Inflammatory macrophage treated with lipopolysaccharide for 4 hours (primary cell): ENCODE measurements at places on chromosomes 1 and 21.

- DNase-seq: no peak
Measured at GRCh38 chr1:224201853-224202252, 18.8 kb downstream of the DEGS1 start.

DNA sequence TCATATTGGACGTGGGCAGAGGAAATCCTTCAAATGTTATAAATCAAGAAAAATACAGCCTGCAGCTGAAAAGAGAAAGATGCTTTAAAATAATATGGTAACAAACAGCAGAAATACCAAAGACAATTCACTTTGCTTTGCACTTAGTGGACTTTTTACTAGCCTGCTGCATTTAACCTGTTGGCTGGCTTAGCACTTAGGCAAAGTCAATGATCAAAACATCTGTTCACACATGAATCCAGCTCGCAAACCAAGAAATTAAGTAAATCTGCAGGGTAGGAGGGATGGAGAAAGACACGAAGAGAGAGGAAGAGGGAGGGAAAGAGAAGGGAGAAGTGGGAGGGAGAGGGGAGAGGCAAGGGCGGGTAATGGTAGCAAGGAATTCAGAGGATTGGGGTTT lies 103.6 kb upstream of the RAB4A start:
- DNase-seq: no peak

- no peak for DNase-seq
Measured at GRCh38 chr1:12618661-12618964, 603 bp upstream of the DHRS3 start.

- DNase-seq: no peak
Measured at GRCh38 chr1:202662081-202662480, 48.2 kb downstream of the SYT2 start.

DNA sequence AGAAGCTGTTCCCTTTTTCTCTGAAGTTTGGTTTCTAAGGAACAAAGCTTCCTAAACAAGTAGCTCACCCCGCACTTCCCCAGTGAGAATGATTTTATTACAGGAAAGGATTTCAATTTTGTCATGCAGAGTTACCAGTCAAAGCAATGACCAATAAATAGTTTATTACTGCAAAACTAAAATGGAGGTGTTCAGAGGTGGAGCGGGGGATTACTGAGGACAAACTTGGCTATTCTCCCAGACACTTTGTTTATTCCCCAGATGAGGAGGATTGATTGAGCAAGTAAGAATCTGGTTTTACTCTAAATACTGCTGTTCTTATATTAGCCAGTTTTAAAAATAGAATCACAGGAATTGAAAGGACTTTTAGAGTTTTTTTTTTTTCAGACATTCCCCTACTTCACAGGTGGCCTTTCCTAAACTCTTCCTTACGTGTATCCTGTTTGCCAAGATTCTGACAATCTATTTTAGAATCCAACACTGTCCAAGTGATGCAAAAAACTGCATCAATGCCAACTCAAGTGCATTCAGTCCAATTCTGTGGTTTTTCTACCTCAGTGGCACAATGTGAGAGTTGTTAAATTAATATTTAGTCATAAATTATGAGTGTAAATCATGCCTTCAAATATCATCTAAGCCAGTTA lies 136.1 kb downstream of the TNFSF18 start:
- DNase-seq: no peak

DNA sequence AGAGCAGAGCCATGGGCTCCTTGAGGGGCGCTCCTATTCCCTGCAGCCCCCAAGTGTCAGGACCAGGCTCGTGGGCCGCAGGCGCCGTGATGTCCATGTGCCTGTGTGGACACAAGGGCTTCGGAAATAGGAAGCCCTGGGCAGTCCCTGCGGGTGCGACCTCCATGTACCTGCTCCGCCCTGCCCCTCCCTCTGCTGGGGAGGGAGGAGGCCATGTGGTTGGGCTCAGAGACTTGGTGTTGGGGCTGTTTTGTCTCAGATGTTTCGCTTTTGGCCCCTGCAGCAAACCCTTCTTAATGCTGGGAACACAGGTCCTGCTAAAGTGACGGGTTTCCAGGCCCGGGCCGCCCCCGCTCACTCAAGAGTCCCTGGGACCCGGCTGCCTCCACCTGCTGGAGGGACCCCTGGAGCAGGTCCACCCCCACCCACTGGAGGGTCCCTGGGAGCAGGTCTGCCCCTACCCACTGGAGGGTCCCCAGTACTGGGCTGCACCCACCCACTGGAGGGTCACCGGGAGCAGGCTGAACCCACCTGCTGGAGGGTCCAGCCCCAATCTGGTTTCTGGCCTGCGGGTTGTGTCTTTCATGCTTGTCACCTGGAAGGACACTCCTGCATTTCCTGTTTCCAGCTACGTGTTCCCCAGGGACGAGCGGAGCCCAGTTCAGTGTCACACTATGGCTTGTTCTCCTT lies 156.5 kb downstream of the PEX14 start:
- DNase-seq: no peak

DNA sequence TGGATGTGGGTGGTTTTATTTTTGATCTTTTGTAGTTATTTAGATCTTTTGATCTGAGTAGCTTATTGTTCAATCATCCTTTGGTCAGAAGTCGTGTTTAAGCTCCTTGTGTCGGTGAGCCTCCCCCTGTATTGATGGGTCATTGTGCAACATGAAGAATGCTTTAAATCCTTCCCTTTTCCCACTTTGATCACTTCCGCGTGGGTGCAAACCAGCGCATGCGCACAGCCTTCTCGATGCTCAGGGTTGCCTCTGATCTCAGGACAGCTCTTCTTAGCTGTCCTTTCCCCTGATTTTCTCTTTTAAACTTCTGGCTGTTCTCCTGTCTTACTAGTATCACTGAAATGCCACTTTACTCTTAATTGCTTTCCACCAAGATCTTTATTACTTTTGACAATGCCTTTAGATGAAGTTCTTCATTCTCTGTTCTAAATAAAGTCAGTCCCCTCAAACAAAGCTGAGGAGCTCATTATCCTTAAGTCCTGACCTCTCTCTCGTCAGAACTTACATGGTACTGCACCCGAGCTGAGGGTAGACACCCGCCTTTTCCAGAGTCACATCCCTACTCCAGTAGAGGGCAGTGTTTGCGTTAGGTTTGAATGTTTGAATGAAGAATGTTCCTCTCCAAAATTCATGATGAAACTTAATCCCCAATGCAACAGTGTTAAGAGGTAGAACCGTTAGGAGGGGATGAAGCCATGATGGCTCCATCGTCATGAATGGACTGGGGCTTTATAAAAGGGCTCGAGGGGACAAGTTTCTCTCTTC lies 547.9 kb upstream of the TMPRSS15 start:
- peak; percentile 10 for DNase-seq

GRCh38 chr1:184701816-184702215 lies 52.8 kb downstream of the EDEM3 start:
- peak; percentile 22 for DNase-seq

- no peak for DNase-seq
Measured at GRCh38 chr21:33963848-33964555, 48.4 kb upstream of the ATP5PO start.

DNA sequence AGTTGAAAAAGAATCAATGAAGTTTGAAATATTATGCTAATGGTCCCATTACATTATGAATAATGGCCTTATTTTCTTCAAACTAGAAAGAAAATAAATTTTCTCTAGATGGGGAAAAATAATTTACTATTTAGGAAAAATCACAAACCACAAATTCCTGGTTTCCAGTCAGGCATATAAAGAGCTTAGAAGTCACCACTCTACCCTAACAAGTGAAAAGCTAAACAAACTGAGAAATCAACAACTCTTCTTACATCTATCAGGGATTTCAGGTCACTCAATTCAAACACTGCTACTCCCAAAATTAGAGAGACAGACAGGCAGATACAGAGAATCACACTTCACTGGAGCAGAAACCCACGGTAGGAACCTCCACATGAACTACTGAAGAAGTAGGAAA lies 82.1 kb upstream of the LRRC7 start:
- DNase-seq: no peak

GRCh38 chr1:26122988-26123973 lies 11.7 kb downstream of the PDIK1L start:
- DNase-seq: peak; percentile 66

DNA sequence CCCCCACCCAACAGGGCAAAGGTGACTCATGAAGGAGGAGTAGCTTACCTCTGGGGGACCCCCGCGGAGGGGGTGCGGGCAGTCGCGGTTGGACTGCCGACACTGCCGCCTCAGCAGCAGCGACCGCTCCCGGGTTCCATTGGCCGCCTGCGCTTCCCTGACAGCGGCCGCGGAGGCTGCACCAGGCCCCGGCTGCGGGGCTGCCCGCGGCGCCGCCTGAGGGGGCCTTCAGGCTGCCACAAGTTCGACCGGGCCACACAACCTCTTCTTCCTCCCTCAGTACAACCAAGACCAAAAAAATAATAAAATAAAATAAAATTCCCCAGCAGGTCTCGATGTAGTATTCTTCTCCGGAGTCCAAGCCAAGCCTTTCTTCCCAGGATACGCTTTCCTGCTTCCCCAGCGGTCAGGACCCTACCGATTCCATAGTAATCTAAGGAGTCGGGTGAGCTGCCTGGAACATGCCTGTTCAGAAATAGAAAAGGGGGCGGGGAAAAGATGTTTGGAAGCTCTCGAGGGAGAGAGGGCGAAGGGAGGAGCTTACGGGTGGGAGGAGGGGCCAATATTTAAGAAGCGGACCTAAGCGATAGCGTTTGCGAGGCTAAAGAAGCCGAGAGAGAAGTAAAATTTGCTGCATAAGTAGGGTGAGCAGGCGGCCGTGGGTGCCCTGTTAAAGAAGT lies at the start of gene PI4KB:
PI4KB (minus strand) TSS at position 194 of the 680 bp plus-strand sequence. CDS start 10,935 bp downstream, outside the sequence.
- DNase-seq: peak; percentile 98

DNA sequence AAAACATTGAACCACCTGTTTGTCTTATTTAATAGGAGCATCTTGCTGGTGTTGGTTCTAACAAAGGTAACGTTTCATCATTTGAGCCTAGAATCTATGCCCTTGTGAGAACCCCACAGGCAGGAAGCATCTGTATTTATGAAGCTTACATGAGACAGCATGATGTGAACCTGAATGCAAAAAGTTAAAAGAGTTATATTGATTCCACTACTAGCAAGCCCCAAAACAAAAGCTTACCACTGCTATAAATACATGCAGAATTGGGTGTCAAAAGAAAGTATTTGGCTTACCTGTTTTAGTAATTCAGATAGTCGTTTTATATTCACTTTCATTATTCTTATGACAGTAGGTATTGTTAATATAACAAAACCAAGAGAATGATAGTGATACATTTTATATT lies 301.2 kb upstream of the ADGRL2 start:
- DNase-seq: no peak

- no peak for DNase-seq
Measured at GRCh38 chr1:222877854-222878253, 63.0 kb downstream of the DISP1 start.

DNA sequence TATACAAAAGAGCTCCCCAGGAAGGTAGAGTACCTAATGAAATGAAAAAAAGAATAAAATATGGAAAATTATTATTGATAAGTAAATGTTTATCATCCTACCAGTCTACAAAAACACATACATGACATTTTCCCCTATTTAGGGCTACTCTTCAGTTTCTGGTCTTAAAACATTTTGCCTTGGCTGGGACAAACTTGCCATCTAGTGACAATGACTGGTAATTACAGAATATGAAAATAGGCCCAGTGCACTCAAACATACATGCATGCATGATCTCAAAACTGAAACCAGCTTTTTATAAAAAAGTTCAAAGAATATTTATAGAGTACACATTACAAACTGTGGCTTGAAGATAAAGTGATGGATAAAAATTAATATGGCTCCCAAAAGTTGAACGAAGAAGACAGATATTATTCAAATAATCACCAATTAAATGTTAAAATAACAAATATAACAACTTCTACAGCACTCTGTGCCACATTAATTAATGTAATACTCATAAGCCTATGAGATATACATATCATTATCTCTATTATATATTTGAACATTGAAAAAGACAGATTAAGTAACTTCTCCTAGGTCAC lies 10.5 kb upstream of the RNPC3 start:
- DNase-seq: peak; percentile 68

GRCh38 chr1:17218939-17219338 lies 14.0 kb downstream of the PADI1 start:
- no peak for DNase-seq

DNA sequence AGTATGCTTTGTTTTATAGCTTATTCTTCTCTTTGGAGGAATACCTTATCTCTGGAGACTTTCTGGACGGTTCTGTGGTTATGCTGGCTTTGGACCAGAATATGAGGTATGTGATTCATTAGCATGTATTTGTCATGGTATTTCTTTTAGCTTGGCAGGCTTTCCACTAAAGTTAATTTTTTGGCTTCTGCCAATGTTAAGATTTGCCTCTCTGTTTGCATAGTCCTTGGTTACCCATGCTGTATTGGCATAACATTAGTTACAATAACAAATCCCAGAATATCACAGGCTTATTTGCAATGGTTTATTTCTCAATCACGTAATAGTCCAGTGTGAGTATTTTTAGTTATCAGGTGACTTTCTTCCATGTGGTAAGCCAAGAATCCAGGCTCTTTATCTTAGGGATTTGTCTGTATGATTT lies 9.7 kb downstream of the ZMPSTE24 start:
- DNase-seq: no peak

DNA sequence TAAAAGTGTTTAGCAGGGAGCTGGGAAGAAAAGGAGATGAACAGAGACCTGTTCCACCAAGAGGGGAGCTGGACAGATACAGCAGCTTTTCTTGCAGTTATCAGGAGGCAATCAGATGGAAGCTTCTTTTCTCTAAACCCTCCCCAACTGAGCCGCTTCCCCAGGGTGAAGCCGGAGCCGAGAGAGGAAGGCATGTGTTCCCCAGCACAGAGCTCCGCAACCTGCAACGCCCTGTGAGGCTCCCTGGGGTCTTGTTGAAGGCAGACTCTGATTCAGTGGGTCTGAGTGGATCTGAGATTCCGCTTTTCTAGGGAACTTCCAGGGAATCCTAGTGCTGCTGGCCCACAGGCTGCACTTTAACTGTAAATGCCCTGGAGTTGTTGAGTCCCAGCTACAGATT lies 139.1 kb upstream of the COA6 start:
- no peak for DNase-seq

- DNase-seq: no peak
Measured at GRCh38 chr1:76944942-76945341, 77.7 kb downstream of the ST6GALNAC5 start.

DNA sequence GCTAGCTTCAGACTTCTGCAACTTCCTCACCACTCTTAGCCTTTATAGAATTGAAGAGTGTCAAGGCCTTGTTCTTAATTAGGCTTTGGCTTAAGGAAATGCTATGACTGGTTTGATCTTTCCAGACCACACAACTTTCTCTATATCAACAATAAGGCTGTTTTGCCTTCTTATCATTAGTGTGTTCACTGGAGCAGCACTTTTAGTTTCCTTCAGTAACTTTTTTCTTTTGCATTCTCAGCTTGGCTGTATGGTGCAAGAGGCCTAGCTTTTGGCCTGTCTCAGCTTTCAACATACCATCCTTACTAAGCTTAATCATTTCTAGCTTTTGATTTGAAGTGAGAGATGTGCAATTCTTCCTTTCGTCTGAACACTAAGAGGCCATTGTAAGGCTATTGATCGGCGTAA lies 8.6 kb downstream of the PRKACB start:
- DNase-seq: peak; percentile 48

- DNase-seq: no peak
Measured at GRCh38 chr1:234345237-234345636, 28.0 kb upstream of the COA6 start.
